Stimulated activated CD4-positive, alpha-beta T cell treated with anti-CD3 and anti-CD28 coated beads, Interleukin-4, amount 100 ng/mL, for 24 hours (primary cell): ENCODE measurements at places on chromosomes 11 and 22.

DNA sequence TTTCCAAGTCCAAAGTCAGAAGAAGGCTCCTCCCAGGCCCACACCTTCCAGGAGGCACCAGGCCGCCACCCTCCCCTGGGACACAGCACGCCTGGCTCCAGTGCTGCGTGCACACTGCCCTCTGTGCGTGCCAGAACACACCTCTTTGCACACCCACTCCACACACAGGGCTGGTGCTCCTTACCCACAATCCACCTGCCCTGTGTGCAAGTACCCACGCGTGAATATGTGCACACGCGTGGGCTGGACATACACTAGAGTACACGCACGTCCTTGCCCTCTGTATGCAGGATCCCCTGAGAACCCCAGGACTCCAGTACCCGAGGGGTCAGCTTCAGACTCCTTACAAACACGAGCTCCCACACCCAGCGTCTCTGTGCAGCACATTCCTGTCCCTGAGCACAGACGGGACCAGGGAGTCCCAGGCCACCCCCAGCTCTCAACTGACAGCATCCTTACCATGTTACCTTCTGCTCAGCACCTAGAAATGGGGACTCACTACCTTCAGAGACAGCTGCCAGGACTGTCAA is 2.8 kb downstream of the DUSP8 start:
- DNase-seq = no peak

DNA sequence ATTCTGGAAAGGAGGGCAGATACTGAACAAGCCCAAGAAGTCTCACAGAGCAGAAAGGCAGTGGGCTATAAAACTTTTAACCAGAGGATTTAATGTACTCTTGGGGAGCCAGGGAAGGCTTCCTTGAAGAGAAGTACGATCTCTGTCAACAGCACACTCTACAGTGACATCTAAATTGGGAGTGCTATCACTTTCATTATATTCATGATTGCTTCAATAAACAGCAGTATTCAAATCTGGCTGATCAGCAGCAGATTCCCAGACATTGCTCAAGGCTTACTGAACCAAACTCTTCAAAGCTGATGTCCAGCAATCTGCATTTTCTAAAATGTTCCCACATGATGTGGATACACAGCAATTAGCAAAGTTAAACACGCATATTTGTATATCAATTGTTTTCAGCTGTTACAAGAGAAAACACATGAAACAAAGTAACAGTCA is 44.2 kb downstream of the SYTL2 start:
- DNase-seq = no peak

DNA sequence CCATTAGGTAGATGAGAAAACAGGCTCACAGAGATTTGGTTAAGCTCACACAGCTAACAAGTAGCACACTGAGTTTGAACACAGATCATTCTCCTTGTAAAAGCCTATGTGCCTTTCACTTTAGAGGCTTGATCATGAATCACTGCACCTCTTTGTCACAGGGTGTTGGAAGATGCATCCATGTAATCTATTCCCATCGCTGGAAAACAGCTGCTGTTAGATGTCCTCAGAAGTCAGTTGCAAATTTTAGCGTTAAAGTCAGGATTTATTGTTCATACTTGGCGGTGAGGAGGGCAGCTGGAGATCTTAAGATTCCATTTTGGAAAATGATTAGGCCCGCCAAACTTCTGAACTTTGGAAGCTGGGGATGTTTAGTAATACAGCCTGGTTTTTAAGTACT is 2.6 kb downstream of the CNTF start:
- no peak for DNase-seq

DNA sequence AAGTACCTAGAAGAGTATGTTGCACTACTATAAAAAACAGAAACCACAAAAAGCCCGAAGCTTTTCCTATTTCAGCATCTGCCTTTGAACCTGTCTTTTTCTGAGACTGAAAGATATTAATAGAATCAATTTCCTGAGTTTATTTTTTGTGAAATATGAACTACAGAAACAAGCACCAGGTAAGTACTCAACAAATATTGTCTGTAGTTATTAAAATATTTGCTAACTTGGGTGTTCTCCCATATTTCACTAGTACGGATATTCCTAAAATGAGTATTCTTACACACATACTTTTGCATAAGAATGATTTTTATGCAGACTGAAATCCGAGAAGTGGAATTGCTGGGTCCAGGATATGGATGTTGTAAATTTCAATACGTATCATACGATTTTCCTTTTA is 188.0 kb downstream of the OR4C45 start:
- DNase-seq = no peak

DNA sequence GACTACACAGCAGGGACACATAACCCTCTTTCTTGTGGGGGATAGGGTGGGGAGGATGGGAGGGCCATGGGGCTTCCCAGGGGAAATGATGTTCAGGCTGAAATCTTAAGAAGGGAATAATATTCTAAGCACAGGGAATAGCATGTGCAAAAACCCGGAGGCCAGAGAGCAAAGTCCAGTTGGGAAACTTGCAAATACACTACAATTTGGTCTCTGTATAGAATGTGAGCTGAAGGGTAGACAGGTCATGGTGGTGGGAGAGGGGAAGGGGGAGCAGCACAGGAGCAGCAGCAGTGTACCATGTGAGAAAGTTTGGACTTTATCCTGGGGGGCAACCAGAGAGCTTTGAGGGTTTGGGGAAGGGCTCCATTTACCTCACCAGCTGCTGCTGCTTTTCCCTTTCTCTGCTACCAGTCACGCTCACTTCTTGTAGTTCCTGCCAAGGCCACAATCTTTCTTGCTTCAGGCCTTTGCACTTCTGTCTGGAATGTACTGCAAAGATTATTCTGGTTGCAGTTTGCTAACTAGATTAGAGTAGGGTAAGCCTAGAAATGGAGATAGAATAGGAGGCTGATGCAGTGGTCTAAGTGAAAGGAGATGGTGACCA is 43.0 kb downstream of the KREMEN1 start:
- DNase-seq = no peak

DNA sequence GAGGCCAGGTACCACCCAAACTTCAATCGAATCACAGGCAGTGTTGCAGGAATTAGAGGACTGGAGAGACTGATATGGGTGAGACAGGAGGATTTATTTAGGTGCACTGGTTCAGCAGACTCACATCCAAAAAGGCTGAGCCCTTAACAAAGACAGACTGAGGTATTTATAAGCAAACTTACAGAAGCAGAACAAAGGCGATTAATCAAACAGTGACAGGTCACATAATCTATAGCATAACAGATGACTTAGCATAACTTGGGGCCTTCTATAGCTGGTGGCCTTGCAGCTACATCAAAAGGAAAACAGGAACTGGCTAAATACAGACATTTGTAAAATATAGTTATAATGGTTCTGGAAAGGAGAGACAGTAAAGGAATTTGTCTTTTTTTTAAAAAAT is 2.1 kb downstream of the APOBEC3B start:
- no peak for DNase-seq

DNA sequence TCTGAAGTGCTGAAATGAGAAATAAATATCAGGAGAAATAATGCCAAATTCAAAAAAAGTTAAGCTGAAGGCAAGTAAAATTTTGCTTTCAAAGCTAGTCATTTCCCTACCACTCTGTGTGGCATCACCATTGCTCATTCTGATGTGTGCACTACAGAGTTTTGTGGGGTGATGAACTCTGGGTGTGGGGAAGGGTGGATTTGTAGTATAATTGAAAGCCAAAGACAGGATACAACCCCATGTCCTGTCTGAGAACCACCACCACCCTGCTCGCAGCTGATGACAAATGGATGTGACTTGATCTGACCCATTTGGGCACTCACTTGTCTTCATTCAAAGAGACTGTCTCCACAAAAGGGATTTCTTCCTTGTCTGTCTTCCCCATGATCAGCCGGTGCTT is 19.3 kb upstream of the TMEM9B start:
- no peak for DNase-seq

DNA sequence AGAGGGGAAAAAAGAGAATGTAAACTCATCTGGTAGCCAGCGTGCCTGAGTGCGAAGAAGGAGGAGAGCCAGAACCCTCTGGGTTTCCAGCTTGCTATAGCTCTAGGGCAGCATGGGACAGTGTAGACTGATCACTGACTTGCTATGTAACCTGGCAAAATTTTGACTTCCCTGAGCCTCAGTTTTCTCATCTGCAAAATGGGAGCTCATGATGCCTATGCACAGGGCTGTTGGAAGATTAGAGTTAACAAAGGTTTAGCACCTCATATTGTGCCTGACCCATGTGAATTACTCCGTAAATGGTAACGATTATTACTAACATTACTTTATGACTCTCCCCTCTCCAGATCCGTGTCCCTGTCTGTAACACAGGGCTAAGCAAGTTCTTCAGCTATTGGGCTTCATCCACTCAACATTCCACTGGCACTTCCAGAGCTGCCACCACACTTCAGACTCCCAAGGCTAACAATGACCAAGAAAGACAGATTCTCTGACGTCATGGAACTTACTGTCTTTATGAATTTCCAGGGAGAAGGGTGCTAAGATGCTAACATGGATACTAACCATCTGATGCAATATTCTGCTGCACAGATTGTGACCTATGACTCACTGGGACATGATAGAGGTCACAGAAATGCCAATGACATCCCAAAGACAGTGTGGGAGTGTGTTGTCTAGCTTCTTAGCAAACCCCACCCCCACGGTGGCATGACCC is 195.2 kb downstream of the TRIM29 start:
- DNase-seq = no peak
